Activated T-cell treated with anti-CD3 and anti-CD28 coated beads, Interleukin-2, amount 50 U/mL, for 1 hour (primary cell): ENCODE measurements at places on chromosomes 5 and 9.

DNA sequence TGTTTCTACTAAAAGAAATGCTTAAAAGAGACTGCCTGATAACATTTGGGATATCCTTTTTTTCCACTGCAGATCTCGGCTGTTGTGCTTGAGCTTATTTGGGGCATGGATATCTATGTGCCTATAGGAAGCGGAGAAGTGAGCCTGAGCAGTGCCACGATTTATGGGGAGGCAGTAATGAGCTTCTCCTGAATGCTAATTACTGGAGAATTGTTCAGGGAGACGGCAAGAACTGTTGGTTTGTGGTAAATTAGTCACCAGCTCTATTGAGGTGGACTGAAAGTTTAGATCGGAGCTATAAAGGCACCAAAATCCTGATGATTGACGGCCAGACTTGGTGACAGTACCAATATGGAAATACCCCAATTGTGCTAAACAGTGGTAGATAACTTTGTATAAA is 186.5 kb downstream of the ARHGEF28 start:
- no peak for DNase-seq

- DNase-seq = no peak
Measured at GRCh38 chr5:173302546-173303155, 25.6 kb downstream of the STC2 start.

DNA sequence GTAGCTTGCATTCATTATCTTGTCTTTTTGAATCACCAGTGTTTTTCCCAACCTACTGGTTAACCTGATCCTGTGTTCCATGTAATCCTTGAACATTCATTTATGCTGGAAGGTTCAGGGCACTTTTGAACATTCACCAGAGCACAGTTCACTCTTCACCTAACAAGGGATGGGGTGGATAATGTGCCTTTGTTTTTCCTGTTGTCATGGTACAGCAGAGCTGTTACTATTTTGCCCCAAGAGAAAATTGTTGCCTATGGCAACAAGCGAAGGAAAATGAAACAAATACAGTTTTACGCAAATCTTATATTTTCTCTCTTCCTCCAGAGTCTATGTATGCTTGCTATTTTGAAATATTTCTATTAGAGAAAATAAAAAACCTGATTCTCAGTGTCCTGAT is 60.3 kb upstream of the RIOK2 start:
- no peak for DNase-seq

GRCh38 chr5:126138281-126138931 is 284.8 kb upstream of the GRAMD2B start:
- DNase-seq = no peak

DNA sequence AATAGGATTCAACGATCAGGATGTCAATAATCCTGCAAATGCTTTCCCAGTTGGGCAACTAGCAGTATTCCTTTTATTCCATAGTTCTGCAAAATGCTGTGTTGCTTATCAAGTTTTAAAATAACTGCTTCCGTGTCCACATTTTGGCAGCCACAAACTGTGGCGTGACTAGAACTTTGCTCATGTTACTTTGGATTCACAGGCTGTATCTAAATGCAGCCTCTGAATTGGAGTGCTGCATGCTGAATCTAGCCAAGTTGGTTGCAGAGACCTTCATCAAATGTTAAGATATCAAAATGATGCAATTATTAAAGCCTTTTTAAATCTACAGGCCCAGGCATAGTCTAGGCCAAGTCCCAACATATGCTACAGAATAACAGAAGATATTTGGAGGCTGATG is 249.2 kb downstream of the NR2F1-AS1 start:
- no peak for DNase-seq

DNA sequence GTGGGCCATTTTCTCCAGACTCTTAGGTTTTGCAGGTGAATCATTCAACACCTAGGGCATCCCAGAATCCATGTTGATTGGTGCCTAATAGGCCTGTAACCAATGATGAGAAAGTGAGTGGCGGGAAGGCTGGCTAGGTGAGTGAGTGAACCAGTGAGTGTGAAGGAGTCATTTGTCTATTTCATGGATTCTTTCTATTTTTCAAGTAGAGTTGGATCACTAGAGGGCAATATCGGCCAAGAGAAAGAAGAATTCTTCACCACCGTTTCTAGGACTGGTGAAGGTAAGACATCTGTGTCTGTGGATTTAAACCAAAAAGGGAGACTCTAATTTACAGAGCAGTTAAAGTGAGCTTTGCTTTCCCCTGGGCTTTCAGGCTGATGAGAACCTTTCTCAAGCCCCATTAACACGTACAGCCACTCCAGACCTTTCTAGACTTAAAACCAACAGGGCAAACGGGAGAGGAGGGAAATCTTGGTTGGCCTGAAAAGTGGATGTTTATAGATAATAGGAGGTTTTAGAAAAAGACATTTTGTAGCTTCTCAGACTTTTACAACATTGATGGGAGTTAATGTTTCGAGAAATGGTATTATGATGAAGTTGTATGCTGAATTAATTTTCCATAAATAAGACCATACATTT is 114.3 kb upstream of the IL12B start:
- no peak for DNase-seq

DNA sequence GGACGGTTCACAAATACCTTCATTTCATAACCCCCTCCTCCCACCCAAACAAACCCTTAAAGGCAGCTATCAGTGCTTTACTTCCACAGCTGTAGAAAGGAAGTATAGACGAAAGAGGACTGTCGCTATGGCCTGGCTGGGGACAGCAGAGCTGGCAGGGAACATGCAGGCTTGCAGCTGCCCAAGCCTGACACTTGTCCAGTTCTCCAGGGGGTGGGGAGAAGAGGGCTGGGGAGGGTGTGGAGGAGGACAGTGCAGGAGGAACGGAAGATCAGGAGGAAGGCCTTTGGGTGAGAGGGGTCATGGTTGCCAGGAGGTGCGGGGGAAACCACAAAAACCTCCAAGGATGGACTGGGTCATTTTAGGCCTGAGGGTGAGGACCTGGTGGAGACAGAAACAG is 25.9 kb downstream of the ARPC5L start:
- no peak for DNase-seq

DNA sequence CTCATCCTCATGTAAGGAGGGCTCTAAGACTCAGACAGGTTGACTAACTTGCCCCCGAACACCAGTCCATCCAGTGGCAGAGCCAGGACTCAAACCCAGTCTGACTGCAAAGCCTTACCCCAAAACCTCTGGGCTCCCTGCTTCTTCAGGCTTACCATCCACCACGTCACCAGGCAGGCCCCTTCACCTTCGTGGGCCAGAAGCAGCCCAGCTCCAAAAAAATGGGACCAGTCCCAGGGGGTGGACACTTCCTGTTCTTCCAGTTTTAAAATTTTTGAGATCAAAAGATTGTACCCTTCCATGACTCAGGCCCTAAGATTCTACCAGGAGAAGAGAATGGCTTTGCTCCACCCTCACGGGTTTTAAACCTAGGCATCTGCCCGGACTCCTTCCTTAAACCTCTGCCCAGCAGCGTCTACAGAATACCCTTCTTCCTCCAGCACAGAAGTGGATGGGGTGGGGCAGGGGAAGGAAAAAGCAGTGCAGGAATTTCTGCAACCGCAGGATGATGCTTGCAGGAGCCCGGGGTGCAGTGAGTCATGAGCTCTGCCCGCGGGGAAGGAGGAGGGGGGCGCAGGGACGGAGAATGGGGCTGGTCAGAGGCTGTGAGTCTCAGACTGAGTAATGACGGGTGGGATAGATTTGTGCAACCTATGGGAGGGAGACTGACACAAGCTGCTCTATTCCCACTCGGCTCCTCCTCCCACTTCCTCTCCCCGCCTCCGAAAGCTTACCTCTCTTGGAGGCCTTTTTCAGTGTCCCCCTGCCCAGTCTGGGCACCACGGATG is 50.4 kb upstream of the STXBP1 start:
- peak; percentile 31 for DNase-seq

- no peak for DNase-seq
Measured at GRCh38 chr9:14221558-14221957, 92.4 kb downstream of the NFIB start.

- no peak for DNase-seq
Measured at GRCh38 chr9:92558612-92559374, 23.0 kb upstream of the ECM2 start.

GRCh38 chr5:103283120-103283519 is 24.6 kb downstream of the MACIR start:
- DNase-seq = no peak

GRCh38 chr9:136787690-136788400 is 3.3 kb upstream of the TMEM141 start:
- DNase-seq = peak; percentile 65

GRCh38 chr9:21119093-21119770 is 22.4 kb downstream of the IFNW1 start:
- DNase-seq = no peak

DNA sequence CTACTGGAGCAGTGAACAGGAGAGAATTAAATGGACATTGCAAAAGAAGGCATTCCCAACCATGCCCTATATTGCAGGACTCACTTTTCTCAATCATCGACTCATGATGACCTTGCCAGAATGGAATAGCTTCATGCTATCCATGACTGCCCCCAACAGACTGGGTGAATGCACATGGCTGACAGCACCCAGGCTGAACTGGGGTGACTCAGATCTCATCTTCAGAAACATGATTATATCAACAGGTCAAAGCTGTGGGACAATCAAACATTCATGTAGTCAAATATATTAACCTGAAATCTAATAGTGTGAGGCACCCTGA is 34.7 kb upstream of the MIER3 start:
- no peak for DNase-seq

GRCh38 chr5:130762031-130762430 is 403.0 kb downstream of the HINT1 start:
- DNase-seq = no peak

GRCh38 chr9:68808338-68808890 is 103.4 kb downstream of the PIP5K1B start:
- no peak for DNase-seq

- DNase-seq = no peak
Measured at GRCh38 chr5:174177531-174177930, 132.0 kb downstream of the NSG2 start.

- DNase-seq = no peak
Measured at GRCh38 chr9:29176786-29177185, 1603.5 kb upstream of the C9orf72 start.

DNA sequence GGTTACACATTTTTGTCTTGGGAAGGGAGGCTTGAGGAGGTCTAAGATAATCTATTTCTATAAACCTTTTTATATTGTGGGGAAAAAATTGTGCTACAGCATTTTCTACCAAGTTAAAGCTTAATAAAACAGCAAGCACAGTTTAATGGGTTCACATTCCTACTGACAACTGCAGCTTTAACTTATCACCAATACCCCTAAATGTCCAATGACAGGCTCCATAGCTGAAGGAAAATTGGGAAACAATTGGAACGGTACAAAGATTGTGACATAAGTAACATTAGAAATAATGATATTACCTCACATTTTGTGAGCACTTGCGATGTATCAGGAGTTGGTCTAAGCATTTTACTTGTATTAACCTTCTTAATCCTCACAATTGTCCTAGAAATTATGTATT is 79.5 kb upstream of the HAPLN1 start:
- no peak for DNase-seq

GRCh38 chr5:112293587-112293986 is 125.5 kb downstream of the EPB41L4A start:
- DNase-seq = no peak

- peak; percentile 29 for DNase-seq
Measured at GRCh38 chr9:97632248-97632984, 752 bp downstream of the TSTD2 start.

DNA sequence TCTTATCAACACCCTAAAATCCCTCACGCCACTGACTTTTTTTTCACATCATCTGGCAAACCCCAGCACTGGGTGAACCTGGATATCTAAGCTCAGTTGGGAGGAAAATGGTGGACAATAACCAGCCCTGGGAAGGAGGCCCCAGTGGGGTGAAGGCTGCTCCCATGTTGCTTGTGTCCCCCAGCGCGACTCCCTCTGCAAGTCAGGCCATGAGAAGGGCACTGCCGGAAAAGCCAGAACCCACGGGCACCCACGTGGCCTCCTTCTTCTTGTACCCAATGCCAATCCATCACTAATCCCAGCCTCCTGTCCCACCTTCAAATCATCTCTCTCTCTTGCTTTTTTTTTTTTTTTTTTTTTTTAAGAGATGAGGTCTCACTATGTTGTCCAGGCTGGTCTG is 11.4 kb downstream of the CORO2A start:
- no peak for DNase-seq

DNA sequence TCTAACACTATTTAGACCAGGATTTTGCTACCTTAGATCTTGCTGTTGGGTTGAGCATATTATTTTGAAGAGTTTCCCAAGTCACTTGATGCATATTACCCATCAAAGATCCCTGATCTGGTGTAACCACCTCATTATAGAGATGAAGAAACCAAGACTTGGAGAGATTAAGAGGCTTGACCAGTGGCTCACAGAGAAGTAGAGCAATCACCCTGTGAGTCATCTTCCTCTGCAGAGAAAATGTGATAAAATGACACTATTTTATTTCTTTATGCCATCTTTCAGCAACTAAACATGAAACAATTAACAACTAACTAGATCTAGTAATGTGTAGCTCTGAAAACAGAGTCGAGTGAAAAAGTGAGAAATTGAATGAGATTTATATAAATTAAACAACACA is 76.1 kb downstream of the KIF4B start:
- DNase-seq = no peak

GRCh38 chr5:168878135-168878745 is 299.1 kb upstream of the PANK3 start:
- no peak for DNase-seq

- DNase-seq = no peak
Measured at GRCh38 chr5:40669606-40670390, 9.9 kb upstream of the PTGER4 start.

GRCh38 chr9:97136421-97136820 is 97.5 kb upstream of the CTSV start:
- no peak for DNase-seq

DNA sequence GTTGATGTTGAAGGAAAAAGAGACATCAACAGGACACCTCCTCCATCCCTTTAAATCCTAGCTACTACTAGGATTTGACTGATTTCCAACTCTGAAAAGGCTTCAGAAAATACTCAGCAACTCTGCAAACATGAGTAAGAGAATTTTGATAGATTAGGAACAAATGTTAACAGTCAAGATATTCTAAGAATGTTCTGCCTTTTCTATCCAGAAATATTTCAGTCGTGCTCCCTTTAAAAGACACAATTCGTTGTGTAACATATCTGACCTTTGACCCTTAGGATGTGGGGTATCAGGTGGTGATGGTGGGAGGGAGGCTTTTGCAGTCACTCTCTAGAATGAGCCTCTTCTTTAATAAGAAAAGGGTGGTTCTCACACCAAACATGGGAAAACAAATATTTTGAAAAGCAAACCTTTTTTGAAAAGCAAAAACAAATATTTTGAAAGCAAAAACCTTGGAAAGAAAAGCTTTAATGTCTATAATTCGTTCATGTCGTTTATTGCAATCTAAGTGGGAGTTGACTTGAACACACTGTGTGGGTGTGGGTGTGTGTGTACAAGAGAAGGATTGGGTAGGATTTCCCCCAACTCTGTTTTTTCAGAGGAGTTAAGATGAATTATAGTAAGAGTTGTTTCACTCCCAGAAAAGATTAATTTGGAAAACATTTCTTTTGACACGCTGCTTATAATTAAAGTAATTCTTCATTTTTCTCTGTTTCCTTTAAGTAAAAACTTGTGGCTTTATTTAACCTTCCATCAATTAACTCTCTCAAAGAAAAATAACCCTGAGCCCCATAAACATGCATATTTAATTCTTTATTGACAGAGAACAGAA is 152.8 kb downstream of the TMEM167A start:
- DNase-seq = no peak
